ENCODE measurements at places on chromosomes 5 and 9.
A peak's percentile ranks its signal among the peaks of the same experiment; 100 is the strongest.

- DNase-seq: no peak
Observed at GRCh38 chr5:168989731-168990505, 311.0 kb downstream of the SLIT3 start.

- no peak for DNase-seq
Observed at GRCh38 chr5:35852773-35853172, 3.9 kb upstream of the IL7R start.

GRCh38 chr5:96336351-96336985 lies 96.6 kb downstream of the PCSK1 start:
- peak; percentile 72 for DNase-seq

DNA sequence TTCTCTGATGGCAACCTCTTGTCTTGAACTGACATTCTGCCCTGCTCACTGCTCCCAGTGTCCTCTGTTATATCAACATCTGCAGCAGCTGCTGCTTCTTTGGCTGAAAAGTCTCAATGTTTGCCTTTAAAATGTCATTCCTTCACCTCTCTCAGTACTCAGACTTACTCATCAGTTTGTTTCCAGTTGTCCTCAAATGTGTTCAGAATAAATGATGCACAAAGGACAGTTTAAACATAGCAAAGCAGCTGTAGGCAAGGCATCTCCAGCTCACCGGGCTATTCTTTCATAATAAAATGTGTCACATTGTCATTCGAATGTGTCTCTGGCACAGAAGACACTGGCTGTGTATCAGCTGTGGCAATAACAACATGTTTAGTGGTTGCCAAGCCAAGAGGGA lies 590.9 kb upstream of the ZNF608 start:
- DNase-seq: no peak

DNA sequence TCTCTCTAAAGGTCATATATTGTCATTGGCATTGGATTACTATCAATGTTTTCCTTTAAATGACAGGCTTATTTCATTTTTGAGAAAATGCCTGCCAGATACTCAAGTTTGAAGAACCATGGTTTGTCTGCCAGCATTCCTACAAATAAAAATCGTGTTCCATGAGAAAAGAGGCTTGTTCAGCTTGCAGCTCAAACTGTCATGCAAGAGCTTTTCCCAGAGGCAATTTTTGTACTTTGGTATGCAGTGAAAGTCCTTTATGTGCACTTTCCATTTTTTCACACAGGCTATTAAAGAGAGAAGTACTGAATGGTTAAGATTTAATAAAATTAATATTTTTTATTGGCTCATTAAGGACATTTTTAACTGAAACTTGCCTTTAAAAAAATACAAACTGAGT lies 110.4 kb downstream of the FBXO4 start:
- no peak for DNase-seq

GRCh38 chr9:111148052-111149017 lies 110.1 kb upstream of the LPAR1 start:
- DNase-seq: no peak

DNA sequence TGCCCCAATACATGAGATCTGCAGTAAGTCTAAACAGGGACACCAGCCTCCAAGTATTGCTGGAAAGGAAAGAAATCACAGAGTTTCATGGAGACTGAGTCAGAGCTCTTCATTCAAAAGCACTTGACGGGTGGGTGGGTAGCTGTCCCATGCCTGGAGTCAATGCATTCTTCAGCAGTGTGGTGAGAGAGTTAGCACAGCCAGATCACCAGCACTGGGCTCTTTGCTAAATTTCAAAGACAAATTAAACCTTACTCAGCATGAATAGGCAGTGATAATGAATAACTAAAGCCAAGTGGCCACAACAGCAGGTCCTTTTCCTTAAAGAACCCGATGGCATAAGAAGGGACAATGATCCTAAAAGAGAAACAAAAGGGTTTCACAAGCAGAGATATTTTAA lies 192.4 kb downstream of the ACTL7B start:
- no peak for DNase-seq

GRCh38 chr9:36517131-36517530 lies 55.6 kb upstream of the MELK start:
- no peak for DNase-seq

GRCh38 chr9:128253140-128253990 lies 22.4 kb downstream of the GOLGA2 start:
- DNase-seq: no peak

DNA sequence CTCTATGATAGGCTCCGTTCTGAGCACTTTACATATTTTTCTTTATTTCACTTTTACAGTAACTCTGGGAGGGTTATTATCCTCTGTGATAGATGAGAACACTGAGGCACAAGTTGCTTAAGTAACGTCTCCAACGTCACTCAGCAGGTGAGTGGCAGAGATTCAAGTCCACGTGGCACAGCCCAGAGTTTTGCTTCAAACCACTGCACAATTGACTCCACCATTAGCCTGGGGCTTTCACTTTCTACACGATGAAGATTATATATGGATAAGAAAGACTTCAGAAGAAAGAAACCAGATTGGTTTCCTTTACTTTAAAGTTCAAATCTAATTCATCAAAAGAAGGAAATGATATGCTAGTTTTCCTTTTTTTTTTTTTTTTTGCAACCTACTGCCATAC lies 245.9 kb downstream of the SYK start:
- DNase-seq: no peak

DNA sequence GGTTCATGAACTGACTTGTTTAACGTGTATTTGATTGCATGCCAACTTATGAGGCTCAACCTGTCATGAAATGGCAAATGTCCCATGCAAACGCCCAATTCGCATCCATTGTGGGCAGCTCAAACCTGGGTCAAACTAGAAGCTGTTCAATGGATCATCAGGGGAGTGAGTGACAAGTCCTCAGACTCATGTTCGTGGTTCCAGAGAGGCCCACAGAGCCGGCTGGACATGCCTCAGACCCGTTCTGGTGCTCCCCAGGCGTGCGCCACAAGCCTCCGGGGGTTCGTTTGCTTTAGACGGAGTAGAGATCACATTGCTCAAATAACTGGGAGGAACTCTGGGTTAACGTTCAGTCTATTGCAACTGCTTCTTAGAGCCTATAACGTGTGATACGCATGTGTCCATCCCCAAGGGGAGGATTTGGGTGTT lies 15.0 kb downstream of the GFI1B start:
- DNase-seq: no peak

- DNase-seq: no peak
Observed at GRCh38 chr5:132493821-132494220, 3.2 kb upstream of the IRF1 start.

DNA sequence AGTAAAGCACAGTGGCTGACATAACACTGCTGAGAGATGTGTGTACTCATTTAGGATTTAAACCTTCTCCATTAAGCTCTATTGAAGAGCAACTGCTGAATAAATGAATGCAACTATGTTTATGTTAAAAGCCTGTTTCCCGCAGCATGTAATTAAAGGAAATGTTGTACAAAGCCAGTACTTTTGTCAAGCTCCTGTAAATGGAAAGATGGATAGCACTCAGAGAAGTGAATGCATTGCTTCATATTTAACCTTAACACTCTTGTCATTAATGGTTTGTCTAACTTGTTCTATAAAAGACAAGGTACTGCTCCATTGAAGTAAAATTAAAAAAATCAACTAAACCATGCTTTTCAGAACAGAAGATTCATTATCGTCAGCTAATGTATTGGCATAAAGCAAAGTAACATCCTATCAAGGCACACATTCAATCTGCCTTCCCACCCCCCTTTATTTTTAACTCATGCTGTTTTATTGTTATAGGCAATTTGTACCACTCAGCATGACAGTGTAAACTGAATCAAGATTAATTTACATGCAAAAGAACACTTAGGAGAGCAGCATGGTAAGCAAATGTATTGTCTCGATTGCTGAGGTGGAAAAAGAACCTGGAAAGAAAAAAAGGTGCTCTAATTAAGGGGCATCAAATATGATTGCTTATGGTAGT lies 240.9 kb upstream of the TBCA start:
- no peak for DNase-seq

GRCh38 chr5:1208743-1209488 lies 7.5 kb downstream of the SLC6A19 start:
- DNase-seq: no peak

DNA sequence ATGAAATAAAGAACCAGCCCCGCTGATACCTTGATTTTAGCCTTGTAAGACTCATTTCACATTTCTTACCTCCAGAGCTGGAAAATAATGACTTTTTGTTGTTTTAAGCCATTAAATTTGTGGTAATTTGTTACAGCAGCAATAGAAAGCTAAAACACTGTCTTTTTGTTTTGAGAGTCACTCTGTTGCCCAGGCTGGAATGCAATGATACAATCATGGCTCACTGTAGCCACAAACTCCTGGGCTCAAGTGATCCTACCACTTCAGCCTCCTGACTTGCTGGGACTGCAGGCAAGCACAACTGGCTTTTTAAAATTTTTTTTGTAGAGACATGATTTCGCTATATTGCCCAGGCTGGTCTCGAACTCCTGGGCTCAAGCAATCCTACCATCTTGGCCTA lies 34.7 kb upstream of the MYO10 start:
- DNase-seq: no peak

GRCh38 chr5:160488394-160489325 lies 67.0 kb downstream of the PTTG1 start:
- no peak for DNase-seq

- DNase-seq: no peak
Observed at GRCh38 chr9:36415822-36416525, 15.9 kb upstream of the RNF38 start.

GRCh38 chr9:38278931-38279679 lies 113.4 kb upstream of the ALDH1B1 start:
- DNase-seq: no peak

DNA sequence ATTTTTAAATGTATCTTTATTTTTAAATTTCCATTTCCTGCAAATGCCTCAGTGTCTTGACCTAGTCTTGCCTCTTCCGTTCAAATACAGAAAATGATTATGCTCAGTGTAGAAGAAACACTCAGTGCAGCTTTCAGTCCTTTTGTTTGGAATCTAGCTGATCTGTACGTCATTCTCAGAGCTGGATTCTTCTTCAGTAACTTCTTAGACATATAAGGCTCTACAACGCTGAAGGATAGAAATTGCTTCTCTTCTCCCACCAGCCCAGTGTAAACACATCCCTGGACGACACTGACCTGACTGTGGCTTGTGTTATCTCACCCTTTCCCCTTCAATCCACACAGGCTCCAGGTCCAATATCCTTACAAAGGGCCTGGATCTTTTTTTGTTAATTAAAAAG lies 3.2 kb upstream of the ALDH1B1 start:
- DNase-seq: no peak

DNA sequence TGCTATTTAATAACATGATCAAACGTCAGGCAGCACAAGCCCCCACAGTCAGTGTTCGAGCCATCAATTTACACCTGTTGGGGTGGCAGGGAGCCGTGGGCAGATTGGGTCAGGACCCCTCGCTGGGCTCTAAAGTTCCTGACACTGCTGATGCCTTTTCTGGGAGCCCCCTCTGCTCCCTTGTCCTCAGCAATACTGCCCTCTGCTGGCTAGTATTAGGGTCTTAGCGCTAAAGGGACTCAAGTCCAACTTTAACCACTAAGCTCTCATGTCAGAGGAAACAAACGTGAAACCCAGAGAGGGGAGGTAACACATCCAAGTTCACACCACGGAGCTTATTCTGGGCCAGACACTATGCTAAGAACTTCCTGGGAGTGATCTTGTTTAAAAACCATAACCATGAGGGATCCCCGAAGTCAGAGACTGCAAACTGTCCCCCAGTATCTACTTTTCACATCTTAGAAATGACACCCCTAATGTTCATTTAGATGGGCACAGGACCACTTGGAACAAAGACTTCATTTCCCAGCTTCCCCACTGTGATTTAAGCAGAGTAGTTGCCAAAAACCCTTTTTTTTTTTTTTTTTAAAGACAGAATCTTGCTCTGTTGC lies 20.4 kb downstream of the ANKS6 start:
- no peak for DNase-seq

DNA sequence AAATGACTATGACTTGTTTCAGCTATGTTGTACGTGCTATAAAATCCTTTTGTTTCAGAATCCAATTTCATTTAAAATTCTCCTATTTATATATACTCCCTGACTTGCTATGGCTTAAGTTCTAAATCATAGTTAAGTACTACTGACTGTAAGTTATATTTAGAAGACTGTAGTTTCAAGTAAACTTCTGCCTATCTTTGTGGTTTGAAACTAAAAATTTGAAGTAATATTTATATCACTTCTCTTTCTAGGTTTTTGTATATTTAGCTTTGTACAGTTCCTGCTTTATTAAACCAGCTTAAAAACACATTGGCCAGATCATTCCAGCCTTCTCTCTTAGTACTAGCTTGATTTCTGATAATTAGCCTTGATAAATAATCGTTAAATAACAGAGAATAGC lies 196.3 kb downstream of the MLLT3 start:
- DNase-seq: no peak

GRCh38 chr5:113145757-113146387 lies 169.3 kb downstream of the DCP2 start:
- DNase-seq: no peak

- no peak for DNase-seq
Observed at GRCh38 chr5:172224996-172225395, 31.0 kb downstream of the EFCAB9 start.

DNA sequence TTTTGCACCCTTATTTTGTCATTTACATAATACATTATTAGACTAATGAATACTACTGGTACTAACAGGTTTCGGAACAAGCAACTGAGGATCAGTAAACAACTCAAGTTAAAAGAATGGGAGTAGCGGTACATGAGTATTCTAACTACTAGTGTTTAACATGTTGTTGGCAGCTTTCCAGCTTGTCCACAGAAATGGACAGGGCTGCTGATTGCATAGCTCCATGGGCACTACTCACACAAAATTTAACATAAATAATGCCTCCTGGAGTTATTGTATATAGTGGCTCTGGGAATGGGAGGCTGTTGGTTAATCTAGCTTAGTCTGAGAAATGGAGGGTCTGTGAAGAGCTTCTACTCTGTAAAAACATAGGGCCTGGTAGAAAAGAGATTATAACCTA lies 6.7 kb downstream of the NCBP1 start:
- DNase-seq: no peak

GRCh38 chr5:177494346-177495195 lies 2.8 kb downstream of the PDLIM7 start:
- DNase-seq: peak; percentile 82

GRCh38 chr5:91027405-91028139 lies 355.5 kb downstream of the ARRDC3 start:
- no peak for DNase-seq

GRCh38 chr9:108269371-108269770 lies 586.4 kb downstream of the ACTL7B start:
- DNase-seq: no peak
